Central memory CD8-positive, alpha-beta T cell (primary cell): ENCODE measurements at places on chromosomes 7 and 10.

- H3K4me3 ChIP-seq = no peak overlapping the region
- no peak for DNase-seq
- no peak overlapping the region for H3K27ac ChIP-seq
- H3K27me3 ChIP-seq = peaks cover 11% of the 10 kb centered on the region
Observed at GRCh38 chr7:47405921-47406800, 175.8 kb downstream of the TNS3 start.

- no peaks in the 10 kb centered on the region for H3K36me3 ChIP-seq
- H3K27me3 ChIP-seq = peaks cover 52% of the 10 kb centered on the region
- H3K4me1 ChIP-seq = peaks cover 7% of the 10 kb centered on the region
- no peak overlapping the region for H3K4me3 ChIP-seq
- DNase-seq = no peak
Observed at GRCh38 chr7:94440451-94441039, 45.9 kb downstream of the COL1A2 start.

DNA sequence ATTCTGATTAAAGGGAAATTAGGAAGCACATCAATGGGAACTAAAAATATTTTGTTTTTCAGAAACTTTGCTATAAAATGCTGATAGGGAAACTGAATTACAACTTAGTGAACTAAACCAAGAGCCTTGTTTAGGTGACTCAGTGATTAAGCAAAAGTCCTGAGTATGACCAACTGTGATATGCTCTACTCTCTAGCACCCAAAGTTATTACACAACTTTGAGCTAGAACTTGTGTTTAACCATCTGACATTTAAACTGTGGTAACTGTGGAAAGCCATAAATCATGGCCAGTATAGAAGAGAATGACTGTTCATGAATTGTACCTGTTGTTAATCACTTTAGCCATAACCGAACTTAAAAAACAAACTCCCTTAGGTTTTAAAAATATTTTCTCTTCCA lies 127.4 kb downstream of the ZNF365 start:
- H3K4me3 ChIP-seq = no peak overlapping the region
- H3K27me3 ChIP-seq = no peaks in the 10 kb centered on the region
- H3K4me1 ChIP-seq = no peaks in the 10 kb centered on the region
- no peaks in the 10 kb centered on the region for H3K36me3 ChIP-seq

- peak within 1 kb of the TSS; percentile 58 for H3K4me3 ChIP-seq
- peaks cover 52% of the 10 kb centered on the region for H3K27me3 ChIP-seq
- H3K27ac ChIP-seq = no peak within 1 kb of the TSS
- H3K4me1 ChIP-seq = peaks cover 6% of the 10 kb centered on the region
- no peak for DNase-seq
Observed at GRCh38 chr7:150800581-150801241, at the start of gene TMEM176A. TMEM176A (plus strand) TSS chr7:150800769; CDS start chr7:150801551, 782 bp downstream.

DNA sequence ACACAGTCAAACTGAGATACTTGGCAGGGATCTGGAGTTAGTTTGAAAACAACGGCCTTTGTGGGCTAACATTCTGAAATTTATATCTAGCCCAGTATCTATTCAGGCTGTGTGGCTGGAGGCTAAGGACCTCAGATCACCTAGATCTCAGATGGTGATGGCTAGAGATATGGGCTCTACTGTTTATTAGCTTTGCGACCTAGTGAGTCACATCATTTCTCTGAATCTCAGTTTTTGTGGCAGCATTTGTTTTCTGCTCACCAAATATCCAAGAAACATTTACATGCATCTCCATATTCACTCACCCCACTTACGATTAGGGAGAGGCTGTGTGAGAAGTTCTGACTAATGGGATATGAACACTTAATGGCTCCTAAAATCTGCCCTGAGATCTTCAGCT lies 503.9 kb downstream of the KIF20B start:
- no peaks in the 10 kb centered on the region for H3K4me1 ChIP-seq
- no peaks in the 10 kb centered on the region for H3K27me3 ChIP-seq
- H3K36me3 ChIP-seq = peaks cover 2% of the 10 kb centered on the region
- H3K4me3 ChIP-seq = no peak overlapping the region

- H3K27me3 ChIP-seq = no peaks in the 10 kb centered on the region
- H3K36me3 ChIP-seq = peaks cover 56% of the 10 kb centered on the region
- H3K27ac ChIP-seq = no peak overlapping the region
- no peak overlapping the region for H3K4me3 ChIP-seq
- DNase-seq = no peak
- H3K4me1 ChIP-seq = peaks cover 7% of the 10 kb centered on the region
Observed at GRCh38 chr10:27138277-27138676, 15.9 kb downstream of the YME1L1 start.

GRCh38 chr7:155380976-155381851 lies 76.7 kb upstream of the EN2 start:
- peaks cover 100% of the 10 kb centered on the region for H3K27me3 ChIP-seq
- peak overlapping the region; percentile 36 for H3K4me3 ChIP-seq
- peaks cover 21% of the 10 kb centered on the region for H3K4me1 ChIP-seq
- H3K27ac ChIP-seq = no peak overlapping the region
- DNase-seq = no peak
- no peaks in the 10 kb centered on the region for H3K36me3 ChIP-seq

GRCh38 chr10:20257422-20257821 lies 441.2 kb downstream of the PLXDC2 start:
- no peaks in the 10 kb centered on the region for H3K36me3 ChIP-seq
- H3K4me1 ChIP-seq = no peaks in the 10 kb centered on the region
- no peaks in the 10 kb centered on the region for H3K27me3 ChIP-seq
- no peak overlapping the region for H3K27ac ChIP-seq
